ENCODE measurements at places on chromosomes 6 and 20. TPM values are rescaled to one million over a fixed set of nuclear protein-coding genes. Genes with fewer than 3 reads are reported as not detected.

BFSP1 gene
- total RNA-seq, result 0.51 TPM

DNA sequence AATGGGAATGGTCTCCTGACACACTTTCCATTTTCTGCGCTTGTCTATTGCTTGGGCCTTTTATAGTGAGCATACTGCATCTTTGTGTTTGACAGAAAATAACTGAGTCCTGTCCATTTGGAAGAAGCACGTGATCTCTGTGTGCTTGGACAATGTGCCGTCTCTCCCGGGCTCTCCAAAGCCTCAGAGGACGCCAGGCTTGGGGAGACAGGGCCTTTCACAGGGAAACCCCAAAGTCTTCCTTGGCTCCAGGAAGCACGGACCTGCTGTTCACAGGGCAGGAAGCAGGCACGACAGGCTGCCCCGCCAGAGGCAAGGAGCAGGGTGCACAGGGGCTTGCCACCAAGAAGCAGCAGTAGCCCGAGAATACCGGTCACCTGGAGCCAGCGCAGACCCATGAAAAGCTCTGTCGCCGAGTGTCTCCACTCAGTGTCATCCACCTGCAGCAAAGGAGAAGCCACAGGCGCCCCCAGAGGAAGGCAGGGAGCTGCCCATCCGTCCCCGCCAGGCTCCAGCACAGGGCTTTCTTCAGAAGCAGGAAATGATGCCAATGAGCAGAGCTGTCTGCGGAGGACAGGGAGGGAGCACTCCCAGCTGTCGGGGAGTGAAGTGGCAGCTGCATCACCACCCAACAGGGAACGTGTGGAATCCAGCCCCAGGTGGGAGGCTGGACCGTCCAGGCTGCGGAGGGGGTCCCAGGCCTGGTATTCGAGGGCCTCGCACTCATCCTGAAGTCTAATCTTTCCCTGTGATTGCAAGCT, 135.1 kb downstream of the AGPAT4 start:
- peak; percentile 40 for DNase-seq
- no peak overlapping the region for H3K27ac ChIP-seq
- peaks cover 15% of the 10 kb centered on the region for H3K36me3 ChIP-seq
- H3K27me3 ChIP-seq, result no peaks in the 10 kb centered on the region

RAB44 gene
- total RNA-seq, result 0.12 TPM

- no peaks in the 10 kb centered on the region for H3K4me1 ChIP-seq
- no peak for DNase-seq
- H3K4me3 ChIP-seq, result peak within 1 kb of the TSS; percentile 48
- H3K27me3 ChIP-seq, result no peaks in the 10 kb centered on the region
- H3K36me3 ChIP-seq, result no peaks in the 10 kb centered on the region
These were observed at the start of gene FAXC for GRCh38 chr6:99349171-99350141. Gene FAXC (minus strand): TSS chr6:99349674. CDS start chr6:99349372, 302 bp downstream.

GRCh38 chr6:33298773-33299236, at the start of gene RGL2:
Gene RGL2 (minus strand): TSS chr6:33298942. CDS start chr6:33298610, 332 bp downstream.
- peak within 1 kb of the TSS; percentile 78 for H3K4me3 ChIP-seq
- peaks cover 17% of the 10 kb centered on the region for H3K36me3 ChIP-seq
- DNase-seq, result peak; percentile 79
- peaks cover 30% of the 10 kb centered on the region for H3K4me1 ChIP-seq
- peak within 1 kb of the TSS; percentile 94 for H3K27ac ChIP-seq

SPATS1 gene
- not detected for total RNA-seq

- H3K27ac ChIP-seq, result peak overlapping the region; percentile 17
- no peaks in the 10 kb centered on the region for H3K27me3 ChIP-seq
- no peak for DNase-seq
These were observed 138.5 kb downstream of the RCAN2 start for GRCh38 chr6:46352541-46353268.

RSPH4A gene
- 0.16 TPM for total RNA-seq

GRCh38 chr6:144104898-144105487, 9.6 kb upstream of the SF3B5 start:
- no peaks in the 10 kb centered on the region for H3K36me3 ChIP-seq
- no peaks in the 10 kb centered on the region for H3K4me1 ChIP-seq
- no peaks in the 10 kb centered on the region for H3K27me3 ChIP-seq

COX4I2 gene
- 6.8 TPM for total RNA-seq

LAMP5 gene
- not detected for total RNA-seq

GRCh38 chr6:158633127-158633526, 11.4 kb downstream of the DYNLT1 start:
- H3K4me1 ChIP-seq, result no peaks in the 10 kb centered on the region
- peak; percentile 57 for DNase-seq
- H3K36me3 ChIP-seq, result peaks cover 30% of the 10 kb centered on the region
- peak overlapping the region; percentile 77 for H3K27ac ChIP-seq

- no peaks in the 10 kb centered on the region for H3K4me1 ChIP-seq
- H3K4me3 ChIP-seq, result no peak overlapping the region
- H3K27ac ChIP-seq, result no peak overlapping the region
- H3K36me3 ChIP-seq, result no peaks in the 10 kb centered on the region
- DNase-seq, result no peak
- no peaks in the 10 kb centered on the region for H3K27me3 ChIP-seq
These were observed 195.5 kb upstream of the FBXL4 start for GRCh38 chr6:99143108-99143861.

GRCh38 chr6:169858935-169859351, 107.5 kb downstream of the ERMARD start:
- no peaks in the 10 kb centered on the region for H3K27me3 ChIP-seq
- H3K36me3 ChIP-seq, result no peaks in the 10 kb centered on the region
- H3K27ac ChIP-seq, result no peak overlapping the region
- no peak for DNase-seq
- H3K4me3 ChIP-seq, result no peak overlapping the region

GRCh38 chr6:85641522-85641896, 1.2 kb downstream of the SYNCRIP start:
- peaks cover 34% of the 10 kb centered on the region for H3K36me3 ChIP-seq
- H3K27me3 ChIP-seq, result no peaks in the 10 kb centered on the region
- peaks cover 59% of the 10 kb centered on the region for H3K4me1 ChIP-seq
- no peak for DNase-seq
- peak overlapping the region; percentile 90 for H3K4me3 ChIP-seq

ANKRD66 gene
- not detected for total RNA-seq

DNA sequence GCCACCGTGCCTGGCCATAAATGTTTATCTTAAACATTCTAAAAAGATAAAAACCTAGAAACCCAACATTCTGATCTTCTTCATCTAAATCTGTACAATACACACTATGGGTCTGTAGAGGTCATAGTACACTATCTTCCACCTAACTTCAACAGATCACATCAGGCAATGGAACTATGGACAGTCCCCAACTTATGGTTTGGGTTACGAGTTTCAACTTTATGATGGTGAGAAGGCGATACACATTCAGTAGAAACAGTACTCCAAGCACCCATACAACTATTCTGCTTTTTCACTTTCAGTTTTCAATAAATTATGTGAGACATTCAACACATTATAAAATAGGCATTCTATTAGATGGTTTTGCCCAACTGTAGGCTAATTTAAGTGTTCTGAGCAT, 23.1 kb downstream of the FKBP5 start:
- DNase-seq, result no peak
- no peaks in the 10 kb centered on the region for H3K4me1 ChIP-seq
- H3K36me3 ChIP-seq, result peaks cover 8% of the 10 kb centered on the region
- H3K4me3 ChIP-seq, result no peak overlapping the region
- no peak overlapping the region for H3K27ac ChIP-seq

- H3K36me3 ChIP-seq, result no peaks in the 10 kb centered on the region
- no peak for DNase-seq
- no peak overlapping the region for H3K4me3 ChIP-seq
- no peaks in the 10 kb centered on the region for H3K4me1 ChIP-seq
These were observed 50.4 kb downstream of the RIN2 start for GRCh38 chr20:19808498-19808897.

DNA sequence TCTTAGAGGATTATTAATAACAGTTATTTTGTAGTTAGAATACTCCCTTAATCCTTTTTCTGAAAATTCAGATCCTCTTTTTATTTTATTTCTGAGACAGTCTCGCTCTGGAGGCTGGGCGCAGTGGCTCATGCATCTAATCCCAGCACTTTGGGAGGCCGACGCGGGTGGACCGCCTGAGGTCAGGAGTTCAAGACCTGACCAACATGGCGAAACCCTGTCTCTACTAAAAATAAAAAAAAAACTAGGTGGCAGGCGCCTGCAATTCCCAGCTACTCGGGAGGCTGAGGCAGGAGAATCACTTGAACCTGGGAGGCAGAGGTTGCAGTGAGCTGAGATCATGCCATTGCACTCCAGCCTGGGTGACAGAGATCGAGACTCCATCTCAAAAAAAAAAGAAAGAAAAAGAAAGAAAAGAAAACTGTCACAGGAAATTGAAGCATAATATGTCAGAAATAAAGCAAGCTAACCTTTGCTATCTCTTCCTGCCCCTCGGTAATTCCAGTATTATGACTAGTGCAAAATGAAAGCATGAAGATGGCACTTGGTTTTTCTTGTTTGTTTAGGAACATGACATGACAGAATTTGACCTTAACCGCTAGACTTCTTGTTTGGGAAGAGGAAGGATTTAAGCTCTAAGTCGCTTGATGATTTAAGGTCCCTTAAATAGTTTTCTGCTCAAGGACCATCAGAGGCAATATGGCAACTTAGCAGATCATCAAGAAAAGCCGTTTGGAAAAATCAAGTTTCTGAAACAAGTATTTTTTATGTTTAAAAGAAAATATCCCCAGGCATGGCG, 1.8 kb upstream of the RBM39 start:
- H3K27me3 ChIP-seq, result no peaks in the 10 kb centered on the region
- peak overlapping the region; percentile 4 for H3K4me3 ChIP-seq
- H3K4me1 ChIP-seq, result peaks cover 26% of the 10 kb centered on the region
- H3K36me3 ChIP-seq, result peaks cover 19% of the 10 kb centered on the region

- no peaks in the 10 kb centered on the region for H3K4me1 ChIP-seq
- no peaks in the 10 kb centered on the region for H3K27me3 ChIP-seq
- no peak for DNase-seq
- H3K36me3 ChIP-seq, result no peaks in the 10 kb centered on the region
These were observed 136.5 kb downstream of the DOK5 start for GRCh38 chr20:54611708-54612412.

DNA sequence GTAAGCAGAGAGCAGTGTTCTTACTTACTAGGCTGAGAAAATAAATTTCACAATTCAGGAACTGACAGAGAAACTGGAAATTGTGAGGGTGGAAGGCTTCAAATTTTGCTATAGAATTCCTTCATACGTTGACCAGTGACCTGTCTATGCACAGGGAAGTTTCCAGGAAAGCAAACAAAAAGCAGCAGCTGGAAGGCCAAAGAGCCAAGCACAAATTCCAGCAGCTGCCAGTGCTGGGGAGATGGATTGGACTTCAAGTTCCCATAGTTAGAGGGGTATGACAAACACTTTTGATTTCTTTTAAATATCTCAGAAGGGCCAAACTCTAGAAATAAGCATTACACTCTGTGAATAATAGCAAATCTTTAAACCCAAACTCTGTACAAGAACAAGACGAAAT, 299.1 kb upstream of the KCNQ5 start:
- H3K36me3 ChIP-seq, result no peaks in the 10 kb centered on the region

ULBP1 gene
- 0.11 TPM for total RNA-seq

RPS10 gene
- 830 TPM for total RNA-seq

PIGU gene
- 17.7 TPM for total RNA-seq

DNA sequence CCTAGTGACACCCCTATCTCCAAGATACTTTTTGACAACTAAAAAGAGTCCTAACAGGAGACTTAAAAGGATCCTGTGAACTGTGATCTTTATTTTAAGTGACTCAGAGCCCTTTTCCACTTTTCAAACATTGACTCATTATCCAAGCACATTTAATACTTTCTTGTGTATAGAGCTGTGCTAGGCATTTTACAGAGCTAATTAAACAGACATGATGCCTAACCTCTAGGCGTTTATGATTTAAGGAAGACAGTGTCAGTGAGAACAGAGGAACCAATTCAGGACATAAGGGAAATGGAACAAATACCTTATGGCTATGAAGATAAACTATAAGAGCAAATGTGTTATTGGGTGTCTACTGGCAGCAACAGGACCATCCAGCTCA, 282.6 kb downstream of the TPBG start:
- H3K36me3 ChIP-seq, result no peaks in the 10 kb centered on the region
- H3K27me3 ChIP-seq, result no peaks in the 10 kb centered on the region
- no peak overlapping the region for H3K27ac ChIP-seq
- H3K4me1 ChIP-seq, result no peaks in the 10 kb centered on the region

- no peaks in the 10 kb centered on the region for H3K36me3 ChIP-seq
- H3K27me3 ChIP-seq, result no peaks in the 10 kb centered on the region
- no peak for DNase-seq
- no peaks in the 10 kb centered on the region for H3K4me1 ChIP-seq
- H3K27ac ChIP-seq, result no peak overlapping the region
These were observed 145.3 kb upstream of the MLN start for GRCh38 chr6:33949111-33949510.

DNA sequence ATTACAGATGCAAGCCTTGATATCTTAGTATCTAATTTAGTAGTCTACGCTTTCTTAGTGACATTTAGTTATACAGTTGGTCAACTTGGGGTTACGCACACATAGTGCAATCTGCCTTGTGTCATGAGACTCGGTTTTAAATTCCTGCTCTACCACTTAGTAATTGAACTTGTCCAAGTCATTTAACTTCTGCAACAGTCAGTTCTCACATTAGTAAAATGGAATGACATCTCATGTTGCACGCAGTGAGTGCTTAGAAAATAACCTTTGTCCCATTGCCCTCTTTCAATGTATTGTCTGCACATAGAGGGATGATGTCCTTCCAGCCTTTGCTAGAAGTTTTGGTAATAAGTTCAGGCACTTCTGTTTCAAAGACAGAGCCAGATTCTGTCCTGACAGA, 48.6 kb downstream of the TMEM170B start:
- H3K27me3 ChIP-seq, result no peaks in the 10 kb centered on the region
- no peak overlapping the region for H3K27ac ChIP-seq
- H3K4me1 ChIP-seq, result no peaks in the 10 kb centered on the region
- H3K4me3 ChIP-seq, result no peak overlapping the region
- H3K36me3 ChIP-seq, result no peaks in the 10 kb centered on the region

FKBP1C gene
- total RNA-seq, result not detected

DNA sequence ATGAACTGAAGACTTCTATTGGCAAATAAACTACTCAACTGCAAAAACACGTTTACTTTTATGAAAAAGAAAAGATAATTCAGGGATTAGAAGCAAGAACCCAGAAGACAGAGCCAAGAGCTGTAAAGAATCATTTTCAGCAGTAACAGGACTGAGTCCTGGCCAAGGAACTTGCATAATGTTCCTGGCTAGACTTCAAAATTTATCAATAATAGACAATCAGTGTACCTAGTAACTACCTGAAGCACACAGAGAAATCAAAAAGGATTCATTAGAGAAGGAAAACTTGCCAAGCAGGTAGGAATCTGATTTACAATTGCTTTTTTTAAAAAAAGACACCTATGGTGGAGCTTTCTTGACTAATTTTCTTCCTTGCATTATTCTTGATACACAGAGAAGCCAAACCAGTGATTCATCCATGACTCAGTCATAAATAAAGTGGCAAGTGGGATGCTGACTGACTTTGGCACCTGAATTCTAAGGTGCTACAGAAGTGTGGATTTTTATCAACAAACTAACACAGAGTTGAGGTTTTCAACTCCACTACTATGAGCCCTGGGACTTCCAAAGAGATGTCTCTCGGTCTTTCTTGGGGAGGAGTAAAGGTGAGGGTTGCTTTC, 281.3 kb downstream of the BMP7 start:
- H3K4me1 ChIP-seq, result no peaks in the 10 kb centered on the region
- no peaks in the 10 kb centered on the region for H3K27me3 ChIP-seq
- no peak overlapping the region for H3K4me3 ChIP-seq
